ENCODE measurements at places on chromosomes 1 and 21. TPM values are rescaled to one million over a fixed set of nuclear protein-coding genes. Genes with fewer than 3 reads are reported as not detected.

Gene CHAF1B
- 7.9 TPM for total RNA-seq

Gene OR6N2
- total RNA-seq = not detected

Gene CLDN14
- total RNA-seq = not detected

Gene TNNI3K
- 0.17 TPM for total RNA-seq

Gene C1QA
- total RNA-seq = not detected

Gene CLCA1
- total RNA-seq = not detected

Gene SYTL1
- total RNA-seq = 0.37 TPM

Gene ZNF678
- 22.5 TPM for total RNA-seq

Gene SFN
- 23.1 TPM for total RNA-seq

Gene TRIM46
- 0.43 TPM for total RNA-seq

Gene C1orf226
- total RNA-seq = 0.12 TPM

Gene ZYG11A
- total RNA-seq = 4.1 TPM

Gene TACSTD2
- not detected for total RNA-seq

Gene SCAF4
- total RNA-seq = 7.1 TPM

Gene E2F2
- total RNA-seq = 3.9 TPM

Gene OR10Z1
- not detected for total RNA-seq

Gene MRPL37
- 175 TPM for total RNA-seq

Gene MAP10
- total RNA-seq = 1.1 TPM

Gene GREM2
- total RNA-seq = 44.0 TPM

Gene STUM
- not detected for total RNA-seq

Gene SPRR1B
- not detected for total RNA-seq

Gene SGIP1
- 3.7 TPM for total RNA-seq

Gene DNALI1
- not detected for total RNA-seq

Gene TMEM51
- total RNA-seq = 6.4 TPM

Gene CYP4B1
- not detected for total RNA-seq

Gene UTS2
- not detected for total RNA-seq

Gene FAM131C
- 3.8 TPM for total RNA-seq

Gene EDARADD
- 0.12 TPM for total RNA-seq

Gene DNASE2B
- total RNA-seq = not detected

Gene SPEN
- 11.3 TPM for total RNA-seq
